NCI-H460 (cell line): ENCODE measurements at places on chromosomes 7 and 10. TPM values are rescaled to one million over a fixed set of nuclear protein-coding genes. Genes with fewer than 3 reads are reported as not detected.

DNA sequence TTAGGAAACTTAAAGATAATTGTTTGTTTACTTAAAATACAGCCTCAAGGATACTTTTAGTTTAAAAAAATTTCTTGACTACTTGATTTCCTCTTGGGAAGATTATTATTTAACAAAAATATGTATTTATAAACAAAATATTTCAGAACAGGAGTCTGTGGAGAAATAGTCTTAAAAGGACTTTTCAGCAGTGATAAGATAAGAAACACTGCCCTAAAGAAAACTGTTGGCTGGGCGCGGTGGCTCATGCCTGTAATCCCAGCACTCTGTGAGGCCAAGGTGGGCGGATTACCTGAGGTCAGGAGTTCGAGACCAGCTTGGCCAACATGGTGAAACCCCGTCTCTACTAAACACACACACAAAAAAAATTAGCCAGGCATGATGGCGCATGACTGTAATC is 22.6 kb upstream of the HERPUD2 start:
- no peak for DNase-seq

- no peak for DNase-seq
These were observed 156.8 kb upstream of the FRMD4A start for GRCh38 chr10:14487488-14487883.

- DNase-seq = no peak
These were observed 364.7 kb upstream of the POM121L12 start for GRCh38 chr7:52670608-52671225.

- DNase-seq = no peak
These were observed 370.7 kb downstream of the PPP1R3A start for GRCh38 chr7:113548137-113548536.

DNA sequence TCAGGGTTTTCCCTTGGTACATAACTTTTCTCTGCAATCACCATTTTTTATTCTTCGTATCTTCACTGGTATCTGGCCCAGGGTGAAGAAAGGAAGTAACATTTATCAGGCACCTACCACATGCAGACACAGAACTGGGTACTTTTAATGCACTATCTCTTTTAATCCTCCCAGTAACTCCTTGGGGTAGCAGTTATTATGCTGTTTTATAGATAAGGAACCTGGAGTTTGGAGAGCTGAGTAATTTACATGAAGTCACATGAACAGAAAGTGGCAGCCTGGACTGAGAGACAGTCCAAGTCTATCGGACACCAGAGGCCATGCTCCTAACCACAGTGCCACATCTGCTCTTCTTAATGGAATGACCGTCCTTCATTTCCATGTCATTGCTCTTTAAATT is 117.1 kb upstream of the PODXL start:
- DNase-seq = no peak

GRCh38 chr7:8056439-8056838 is 87.8 kb downstream of the GLCCI1 start:
- DNase-seq = no peak

- DNase-seq = peak; percentile 20
These were observed 36.6 kb downstream of the ABCB5 start for GRCh38 chr7:20651960-20652544.

DNA sequence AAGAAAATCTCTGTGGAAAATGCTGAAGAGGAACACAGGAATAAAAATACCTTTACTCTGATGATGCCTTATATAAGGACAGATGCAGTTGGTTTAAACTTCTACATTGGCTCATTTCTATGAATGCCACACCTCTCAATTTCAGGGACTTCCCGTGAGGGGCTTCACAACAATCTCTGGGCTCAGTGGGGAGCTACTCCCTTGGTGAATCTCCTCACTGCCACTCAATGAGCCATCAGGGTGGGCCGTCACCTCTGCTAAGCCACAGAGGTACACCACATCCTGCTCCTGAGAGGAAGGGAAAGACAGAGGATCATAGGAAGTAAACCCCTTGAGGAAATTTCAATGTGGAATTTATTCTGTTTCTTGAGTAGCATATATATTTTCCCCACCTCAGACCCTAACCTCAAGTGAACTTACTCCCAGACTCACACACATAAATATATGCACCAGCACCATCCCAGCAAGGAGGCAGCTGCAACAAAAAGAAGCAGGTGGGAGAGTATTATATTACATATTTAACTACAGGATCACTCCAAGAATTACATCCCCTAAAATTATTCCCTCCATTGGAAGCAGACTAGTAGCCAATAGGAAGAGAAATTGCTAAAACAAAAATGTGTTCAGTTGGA is 63.3 kb upstream of the PRSS1 start:
- no peak for DNase-seq

DNA sequence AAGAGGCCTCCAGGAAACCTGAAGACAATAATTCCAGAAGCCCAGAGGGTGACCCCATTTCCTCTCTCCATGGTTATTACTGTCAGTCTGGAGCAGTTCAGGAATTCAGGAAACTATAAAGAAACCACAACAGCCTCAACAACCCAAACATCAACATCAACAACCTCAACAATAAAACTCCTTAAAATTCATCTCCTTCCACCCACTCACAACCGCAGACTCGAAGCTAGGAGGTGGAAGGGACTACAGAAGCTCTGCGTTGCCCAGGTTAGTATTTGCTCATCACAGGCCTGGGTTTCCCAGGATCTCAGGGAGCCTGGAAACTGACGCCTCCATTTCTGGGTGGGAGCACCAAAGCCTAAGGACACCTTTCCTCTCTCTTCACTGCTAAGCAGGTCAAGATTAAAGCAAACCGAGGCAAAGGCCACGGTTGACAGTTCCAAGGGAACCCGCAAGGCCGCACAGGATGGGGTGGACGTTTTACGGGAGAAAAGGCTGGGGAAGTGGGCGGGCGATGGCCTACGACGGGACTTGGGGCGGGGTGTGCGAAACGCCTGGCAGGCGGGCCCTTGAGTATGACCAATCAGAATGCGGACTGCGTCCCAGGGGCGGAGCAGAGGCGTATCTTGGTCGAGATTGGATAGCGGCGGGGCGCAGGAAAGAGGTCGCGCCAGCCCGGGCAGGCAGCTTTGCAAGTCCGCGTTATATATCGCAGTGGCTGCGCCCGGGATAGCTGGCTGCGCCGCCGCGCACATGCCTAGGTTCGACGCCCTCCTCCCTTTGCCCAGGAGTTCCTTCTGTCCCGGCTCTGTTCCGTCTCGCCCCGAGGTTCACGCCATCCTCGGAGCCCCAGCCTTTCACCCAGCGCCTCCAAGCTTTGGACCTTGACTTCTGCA is at the start of gene ELOVL3:
ELOVL3 (plus strand) TSS at position 654 of the 896 bp plus-strand sequence. CDS start 250 bp downstream, outside the sequence.
- peak; percentile 90 for DNase-seq

DNA sequence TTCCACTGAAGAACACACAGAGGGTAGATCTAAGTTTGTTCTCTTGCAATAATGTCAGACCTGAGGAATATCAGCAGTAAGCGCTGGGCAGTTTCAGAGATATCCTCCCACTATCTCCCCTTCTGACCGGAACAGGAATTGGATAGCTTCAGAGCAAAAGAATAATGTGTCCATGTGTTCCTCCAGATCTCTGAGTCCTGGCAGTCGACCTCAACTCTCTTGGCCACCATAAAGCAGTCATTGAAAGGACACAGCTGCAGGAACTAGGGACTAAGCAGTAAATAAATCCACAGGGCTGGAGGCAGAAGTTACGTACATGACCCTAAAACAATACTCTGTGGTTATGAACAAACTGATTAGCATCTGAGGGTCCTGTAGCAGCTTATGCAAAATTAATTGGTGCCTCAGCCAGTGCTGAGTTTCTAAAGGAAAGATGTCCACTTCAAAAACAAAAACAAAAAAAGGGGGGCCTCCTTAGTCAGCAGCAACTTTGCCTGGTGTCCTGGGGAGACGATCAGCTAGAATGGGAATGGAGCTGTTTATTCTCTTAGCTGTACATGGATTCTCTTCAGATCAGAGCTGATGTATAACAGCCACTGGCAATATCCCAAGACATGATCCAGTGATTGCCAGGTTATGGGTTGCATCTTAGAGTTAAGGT is 6.4 kb upstream of the PRTFDC1 start:
- no peak for DNase-seq

- DNase-seq = peak; percentile 61
These were observed 26.7 kb downstream of the MICALL2 start for GRCh38 chr7:1432411-1433082.

- no peak for DNase-seq
These were observed 549.0 kb downstream of the REEP3 start for GRCh38 chr10:64070241-64070640.

GRCh38 chr10:116741391-116742351 is 695 bp downstream of the HSPA12A start:
- DNase-seq = no peak

GRCh38 chr10:24873281-24873683 is 79.1 kb downstream of the PRTFDC1 start:
- no peak for DNase-seq

- DNase-seq = no peak
These were observed 89.3 kb downstream of the NPSR1 start for GRCh38 chr7:34747176-34747781.

The MRC1 gene
- total RNA-seq = 0.14 and 0.15 TPM in 2 replicates

The PRKG1 gene
- 0.81 and 1.0 TPM in 2 replicates for total RNA-seq

The AGBL3 gene
- total RNA-seq = 1.2 and 2.6 TPM in 2 replicates
